ENCODE measurements at places on chromosomes 6 and 20.

- no peak for ATAC-seq
Measured at GRCh38 chr6:9468277-9468676, 946.6 kb downstream of the TFAP2A start.

DNA sequence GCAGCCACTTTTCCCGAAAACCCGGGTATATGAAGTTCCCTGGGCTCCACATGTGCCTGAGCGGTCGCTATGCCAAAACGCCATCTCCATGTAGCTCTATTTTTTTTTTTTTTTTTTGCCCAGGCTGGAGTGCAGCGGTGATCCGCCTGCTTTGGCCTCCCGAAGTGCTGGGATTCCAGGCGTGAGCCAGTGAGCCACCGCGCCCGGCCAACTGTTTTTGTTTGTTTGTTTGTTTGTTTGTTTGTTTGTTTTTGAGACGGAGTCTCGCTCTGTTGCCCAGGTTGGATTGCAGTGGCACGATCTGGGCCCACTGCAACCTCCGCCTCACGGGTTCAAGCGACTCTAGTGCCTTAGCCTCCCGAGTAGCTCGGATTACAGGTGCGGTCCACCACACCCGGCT lies 237.5 kb upstream of the IRAK1BP1 start:
- no peak for ATAC-seq

DNA sequence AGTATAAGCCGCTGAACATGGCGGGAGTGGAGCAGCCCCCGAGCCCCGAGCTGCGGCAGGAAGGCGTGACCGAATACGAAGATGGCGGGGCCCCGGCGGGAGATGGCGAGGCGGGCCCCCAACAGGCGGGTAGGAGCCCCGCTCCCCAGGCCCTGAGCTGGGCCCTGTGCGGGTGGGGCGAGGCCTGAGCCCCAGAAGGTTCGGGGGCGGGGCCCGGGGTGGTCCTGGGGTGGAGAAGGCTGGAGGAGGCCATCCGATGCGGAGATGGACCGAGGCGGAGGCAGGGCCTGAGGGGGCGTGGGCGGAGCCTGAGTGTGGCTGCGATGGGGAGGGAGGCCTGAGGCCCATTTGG lies 7.1 kb downstream of the L3MBTL1 start:
- ATAC-seq, result peak; percentile 49

DNA sequence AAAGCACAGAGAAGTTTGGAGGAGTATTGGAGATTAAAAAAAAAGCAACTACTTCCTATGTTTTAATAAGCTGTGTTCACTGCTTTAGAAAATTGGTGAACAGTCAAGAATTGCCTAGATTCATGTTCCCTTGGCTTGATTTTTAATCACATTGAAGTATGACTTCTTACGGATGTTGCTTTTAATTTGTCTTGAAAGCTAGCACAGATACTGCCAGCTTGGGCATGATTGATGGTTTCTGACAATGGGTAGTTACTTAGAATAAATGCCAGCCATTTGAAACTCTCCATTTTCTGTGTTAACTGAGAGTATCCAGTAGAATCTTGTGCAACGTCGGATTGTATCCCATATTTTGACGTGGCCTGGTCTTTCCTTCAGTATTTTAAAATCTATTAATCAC lies 178.0 kb downstream of the DTNBP1 start:
- no peak for ATAC-seq

DNA sequence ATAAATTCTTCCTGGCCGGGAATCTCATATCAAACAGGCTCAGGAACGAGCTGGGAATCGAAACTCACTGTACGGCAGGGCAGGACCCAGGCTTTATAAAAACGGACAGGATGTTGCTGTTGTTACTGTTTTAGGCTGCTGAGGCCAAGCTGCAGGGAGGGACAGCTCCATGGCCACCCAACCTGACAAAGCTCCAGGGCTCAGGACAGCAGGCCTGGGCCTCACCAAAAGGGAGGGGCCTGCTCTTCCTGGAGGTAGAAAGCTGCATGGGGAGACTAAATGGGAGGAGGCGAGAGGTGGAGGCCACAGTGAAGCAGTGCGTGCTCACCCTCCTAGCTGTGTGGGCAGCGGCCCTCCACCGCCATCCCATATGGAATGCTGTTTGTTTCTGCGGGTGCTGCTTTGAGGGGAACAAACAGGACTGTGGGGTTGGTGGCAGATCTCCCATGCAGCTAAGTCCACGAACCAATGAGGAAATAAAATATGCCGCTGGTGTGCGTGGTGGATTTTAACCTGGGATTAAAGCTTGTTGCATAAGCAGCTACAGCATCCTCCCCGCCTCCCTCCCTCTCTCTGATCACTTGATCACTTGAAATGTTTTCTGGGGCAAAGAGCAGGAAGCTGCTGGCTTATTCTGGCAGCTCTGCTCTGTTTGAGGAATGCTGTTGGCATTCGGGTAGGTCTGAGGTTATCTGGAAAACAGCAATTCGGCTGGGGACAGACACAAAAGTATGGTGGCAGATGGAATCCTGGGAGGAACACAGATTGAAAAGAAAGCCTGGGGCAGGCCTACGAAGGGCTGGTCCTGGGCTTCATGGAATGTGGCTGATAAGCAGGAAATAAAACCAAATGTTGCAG lies 2.4 kb upstream of the ZMYND8 start:
- ATAC-seq, result peak; percentile 67

DNA sequence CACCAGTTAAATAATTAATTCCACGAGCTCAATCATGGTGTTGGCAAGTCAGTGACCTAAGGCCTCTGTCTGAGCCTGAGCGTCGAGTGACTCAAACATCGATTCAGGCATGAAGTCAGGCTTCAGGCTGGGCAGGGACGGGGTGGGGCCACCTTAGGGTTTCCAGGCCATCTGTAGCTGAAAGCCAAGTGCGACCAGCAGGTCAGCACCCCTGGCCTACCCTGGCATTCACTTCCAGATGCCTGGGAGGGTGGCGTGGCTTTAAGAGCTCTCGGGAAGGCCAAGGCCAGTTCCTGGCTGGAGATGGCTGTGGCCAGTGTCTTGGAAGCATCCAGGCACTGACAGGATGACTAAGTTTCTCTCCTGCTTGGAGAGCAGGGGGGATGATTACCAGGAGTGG lies 113.4 kb downstream of the DACT2 start:
- ATAC-seq, result no peak

GRCh38 chr6:111477481-111477938 lies 5.5 kb downstream of the REV3L start:
- ATAC-seq, result no peak

- peak; percentile 37 for ATAC-seq
Measured at GRCh38 chr6:27668442-27669294, 195.8 kb upstream of the ZNF184 start.

DNA sequence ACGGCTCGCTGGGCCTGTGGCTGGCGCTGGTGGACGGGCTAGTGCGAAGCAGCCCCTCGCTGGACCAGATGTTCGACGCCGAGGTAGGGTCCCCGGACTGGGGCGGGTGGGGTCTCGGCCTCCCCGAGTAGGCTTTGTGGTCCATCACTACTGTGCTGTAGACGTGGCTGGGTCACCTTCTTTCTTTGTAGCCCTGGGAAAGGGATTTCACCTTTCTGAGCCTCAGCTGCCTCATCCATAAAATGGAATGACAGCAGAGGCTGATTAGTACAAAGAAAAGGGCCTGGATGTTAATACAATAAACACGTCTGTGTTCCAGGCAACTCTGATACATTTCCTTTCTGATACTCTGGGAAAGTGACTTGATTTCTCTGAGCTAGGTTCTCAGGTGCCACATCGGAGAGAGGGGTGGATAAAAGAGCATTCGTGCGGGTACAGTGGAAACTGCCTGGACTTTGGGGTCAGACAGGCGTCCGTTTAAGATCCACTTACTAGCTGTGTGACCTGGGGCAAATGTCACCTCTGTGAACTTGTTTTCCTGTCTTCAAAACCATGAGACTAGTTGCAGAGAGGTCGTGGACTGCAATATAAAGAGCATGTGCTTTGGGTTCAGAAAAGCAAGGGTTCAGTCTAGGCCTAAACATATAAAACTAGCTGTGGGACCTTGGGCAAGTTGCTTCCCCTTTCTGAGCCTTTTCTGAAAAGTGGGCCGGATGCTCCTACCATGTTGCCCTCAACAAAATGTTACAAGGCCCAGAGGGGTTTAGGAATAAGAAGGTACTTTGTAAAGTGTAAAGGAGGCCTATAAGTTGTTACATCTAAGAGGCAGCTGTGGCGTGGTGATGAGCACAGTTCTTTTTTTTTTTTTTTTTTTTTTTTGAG lies 896 bp downstream of the SYS1 start:
- ATAC-seq, result no peak

DNA sequence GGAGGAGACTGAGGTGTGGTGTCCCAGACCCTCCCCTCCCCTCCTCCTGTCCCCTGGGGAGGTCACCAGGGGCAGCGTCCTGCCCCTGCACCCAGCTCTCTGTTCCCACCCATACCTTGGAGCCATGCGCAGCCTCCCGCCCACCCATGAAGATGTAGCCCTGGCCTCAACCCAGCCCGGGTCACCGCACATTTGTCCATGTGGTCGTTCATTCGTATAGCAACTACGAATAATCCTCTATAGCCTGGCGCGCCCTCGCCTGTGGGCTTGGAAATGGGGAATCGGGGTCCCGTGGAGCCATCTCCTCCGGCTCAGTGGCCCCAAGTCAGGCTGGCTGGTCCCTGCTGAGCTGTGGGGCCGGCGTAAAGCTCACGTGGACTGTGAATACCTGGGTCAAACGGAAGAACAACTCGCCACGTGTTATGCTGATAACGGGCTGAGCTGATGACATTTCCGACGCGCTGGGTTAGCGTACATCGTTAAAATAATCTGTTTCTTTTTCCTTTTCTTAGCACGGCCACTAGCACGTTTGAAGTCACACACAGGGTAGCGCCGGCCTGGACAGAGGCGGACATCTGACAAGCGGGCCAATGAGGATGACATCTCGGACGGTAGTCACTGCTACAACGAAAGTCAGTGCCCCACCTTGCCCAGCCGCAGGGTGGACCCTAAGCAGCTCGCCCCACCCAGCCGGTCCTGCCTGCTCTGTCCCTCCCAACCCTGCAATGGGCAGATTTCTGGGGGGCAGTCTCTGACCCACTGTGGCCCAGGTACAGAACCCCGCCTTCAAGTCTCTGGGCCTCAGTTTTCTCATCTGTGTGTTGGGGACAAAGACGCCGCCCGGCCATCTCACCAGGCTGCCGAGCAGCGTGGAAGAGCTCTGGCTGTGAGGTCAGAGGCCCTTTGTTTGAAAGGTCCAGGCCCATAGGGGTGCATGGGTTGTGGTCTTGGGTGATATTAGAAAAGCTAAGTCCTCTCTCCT lies 19.8 kb upstream of the RBBP8NL start:
- no peak for ATAC-seq

- ATAC-seq, result no peak
Measured at GRCh38 chr6:9136141-9136822, 700.9 kb upstream of the SLC35B3 start.

GRCh38 chr20:59222253-59223181 lies 58.9 kb downstream of the ZNF831 start:
- ATAC-seq, result peak; percentile 99

- ATAC-seq, result no peak
Measured at GRCh38 chr6:21070620-21071019, 522.9 kb upstream of the SOX4 start.

DNA sequence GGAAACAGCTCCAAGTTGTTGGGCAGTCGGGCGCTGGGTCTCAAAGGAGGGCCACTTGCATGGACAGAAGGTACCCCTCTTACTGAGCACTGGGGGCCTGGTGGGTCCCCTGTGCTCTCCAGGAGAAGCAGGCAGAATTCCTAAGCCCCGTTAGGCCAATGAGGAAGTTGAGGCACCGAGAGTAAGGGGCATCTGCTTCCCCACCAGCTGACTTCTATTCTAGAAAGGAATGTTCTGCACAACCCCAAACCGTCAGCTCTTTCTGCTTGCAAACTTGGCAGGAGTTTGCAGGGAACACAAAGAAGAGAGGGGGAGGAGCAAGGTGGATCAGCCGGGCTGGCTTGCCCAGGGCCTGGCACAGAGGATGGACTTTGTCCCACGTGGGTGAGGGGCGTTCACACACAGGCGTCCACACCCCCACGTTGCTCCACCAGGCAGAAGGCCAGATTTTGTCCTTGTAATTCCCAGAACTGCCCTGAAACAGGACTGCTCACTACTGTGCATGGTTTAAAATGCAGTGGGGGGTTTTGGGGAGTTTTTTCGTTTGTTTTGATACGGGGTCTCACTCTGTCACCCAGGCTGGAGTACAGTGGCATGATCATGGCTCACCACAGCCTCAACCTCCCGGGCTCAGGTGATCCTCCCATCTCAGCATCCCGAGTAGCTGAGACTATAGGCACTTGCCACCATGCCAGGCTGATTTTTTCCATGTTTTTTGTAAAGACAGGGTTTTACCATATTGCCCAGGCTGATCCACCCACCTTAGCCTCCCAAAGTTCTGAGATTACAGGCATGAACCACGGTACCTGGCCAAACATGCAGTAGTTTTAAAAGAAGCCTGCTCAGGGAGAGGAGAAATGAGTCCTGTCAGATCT lies 93.3 kb downstream of the SNX5 start:
- ATAC-seq, result peak; percentile 68

GRCh38 chr6:169624785-169625184 lies 77.0 kb downstream of the WDR27 start:
- ATAC-seq, result no peak

DNA sequence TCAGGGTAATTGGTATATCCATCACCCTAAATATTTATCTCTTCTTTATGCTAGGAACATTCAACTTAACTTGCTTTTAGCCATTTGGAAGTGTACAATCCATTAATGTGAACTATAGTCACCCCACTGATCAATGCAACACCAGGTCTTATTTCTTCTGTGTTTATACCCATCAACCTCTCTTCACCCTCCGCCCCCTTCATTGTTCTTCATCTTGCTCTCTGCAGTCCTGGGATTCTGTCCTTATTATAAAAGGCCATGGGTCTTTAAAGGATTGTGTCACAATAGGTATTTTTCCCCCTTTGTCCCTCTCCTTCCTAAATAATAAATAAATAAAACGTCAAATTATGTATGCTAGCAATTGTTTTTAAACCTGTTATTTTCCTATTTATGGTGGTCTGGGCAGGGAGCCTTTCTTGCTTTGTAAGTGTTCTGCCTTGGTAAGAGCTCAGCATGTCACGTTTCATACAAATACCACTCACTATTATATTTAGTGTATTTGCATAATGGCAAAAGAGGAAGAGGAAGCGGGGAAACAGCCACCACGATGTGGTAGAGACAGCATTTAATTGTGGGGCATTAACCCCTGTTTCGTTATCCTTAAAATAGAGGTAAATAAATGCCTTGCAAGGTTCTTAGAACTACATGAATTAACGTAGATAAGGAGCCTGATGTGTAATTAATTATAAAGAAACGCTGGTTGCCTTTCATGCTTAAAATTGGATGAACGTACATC lies 1.9 kb downstream of the ABRACL start:
- ATAC-seq, result no peak

- ATAC-seq, result no peak
Measured at GRCh38 chr6:52106994-52107393, 19.6 kb upstream of the PKHD1 start.

Data from SK-N-SH treated with all-trans-retinoic acid at 6 μM for 48 hours (cell line).